CD4-positive, alpha-beta T cell treated with Interleukin-12 subunit alpha and Interleukin-12 subunit beta, for 1 hour (primary cell): ENCODE measurements at places on chromosomes 16 and 17.

GRCh38 chr16:88778271-88778525 is 6.8 kb downstream of the PIEZO1 start:
- DNase-seq = no peak

DNA sequence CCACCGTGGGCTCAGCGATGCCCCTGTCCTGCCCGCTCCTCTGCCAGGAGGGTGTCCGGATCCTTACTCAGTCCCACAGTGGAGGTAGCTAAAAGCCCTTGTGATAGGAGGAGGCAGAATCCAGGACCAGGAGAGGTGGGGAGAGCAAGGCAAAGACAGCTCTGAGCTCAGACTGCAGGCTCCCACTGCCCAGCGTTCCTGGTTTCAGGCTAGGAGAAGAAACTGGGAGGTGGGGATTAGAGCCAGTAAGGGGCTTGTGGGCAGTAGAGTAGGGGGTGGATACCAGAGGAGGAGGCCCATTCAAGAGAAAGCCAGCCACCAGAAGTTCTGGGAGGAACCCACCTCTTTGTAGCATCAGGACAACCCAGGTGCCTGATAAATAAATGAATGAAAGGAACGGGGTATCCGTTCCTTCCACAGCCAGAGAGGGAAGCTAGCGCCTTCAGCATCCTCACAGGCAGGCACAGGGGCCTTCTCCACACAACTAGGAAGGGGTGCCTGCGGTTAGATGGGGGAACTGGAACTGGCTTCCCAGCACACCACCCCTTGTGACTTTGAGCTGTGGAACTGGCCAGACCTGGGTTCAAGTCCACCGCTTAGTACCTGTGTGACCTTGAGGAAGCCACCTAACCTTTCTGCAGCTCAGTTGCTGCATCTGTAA is 2.3 kb downstream of the IL21R start:
- no peak for DNase-seq

DNA sequence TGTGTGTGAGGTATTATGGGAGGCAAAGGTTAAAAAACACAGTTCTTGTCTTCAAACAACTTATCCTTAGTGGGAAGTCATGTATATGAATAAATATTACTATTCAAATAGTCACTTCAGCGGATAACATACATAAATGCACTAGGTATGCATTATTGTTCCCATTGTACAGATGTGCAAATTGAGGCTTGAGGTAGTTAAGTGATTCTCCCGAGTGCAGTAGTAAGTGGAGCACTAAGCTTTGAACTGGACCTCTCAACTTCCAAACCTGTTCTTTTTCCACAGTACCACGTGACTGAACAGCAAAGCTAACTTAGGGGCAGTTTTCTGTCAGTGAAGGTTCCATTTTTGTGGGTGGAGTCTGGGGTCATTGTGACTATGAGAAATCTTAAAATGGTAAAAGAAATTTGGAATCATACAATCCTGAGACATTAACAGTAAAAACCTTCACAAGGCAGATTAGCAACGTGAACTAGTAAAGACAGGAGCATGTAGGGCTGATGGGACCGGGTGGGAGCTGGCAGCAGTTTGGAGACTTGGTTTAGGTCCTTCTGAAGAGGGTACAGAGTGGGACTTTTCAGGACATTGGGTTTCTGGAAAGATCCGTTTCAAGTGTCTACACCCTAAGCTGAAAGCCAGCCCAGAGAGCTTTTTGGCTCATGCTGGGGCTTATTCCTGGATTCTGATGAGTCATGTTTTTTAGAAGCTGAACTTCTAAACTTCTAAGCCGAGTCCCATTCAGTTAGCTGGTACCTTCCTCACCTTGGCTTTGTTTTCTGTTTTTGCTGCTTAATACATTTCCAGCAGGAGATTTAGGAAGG is 204.9 kb downstream of the PRKCA start:
- DNase-seq = no peak

DNA sequence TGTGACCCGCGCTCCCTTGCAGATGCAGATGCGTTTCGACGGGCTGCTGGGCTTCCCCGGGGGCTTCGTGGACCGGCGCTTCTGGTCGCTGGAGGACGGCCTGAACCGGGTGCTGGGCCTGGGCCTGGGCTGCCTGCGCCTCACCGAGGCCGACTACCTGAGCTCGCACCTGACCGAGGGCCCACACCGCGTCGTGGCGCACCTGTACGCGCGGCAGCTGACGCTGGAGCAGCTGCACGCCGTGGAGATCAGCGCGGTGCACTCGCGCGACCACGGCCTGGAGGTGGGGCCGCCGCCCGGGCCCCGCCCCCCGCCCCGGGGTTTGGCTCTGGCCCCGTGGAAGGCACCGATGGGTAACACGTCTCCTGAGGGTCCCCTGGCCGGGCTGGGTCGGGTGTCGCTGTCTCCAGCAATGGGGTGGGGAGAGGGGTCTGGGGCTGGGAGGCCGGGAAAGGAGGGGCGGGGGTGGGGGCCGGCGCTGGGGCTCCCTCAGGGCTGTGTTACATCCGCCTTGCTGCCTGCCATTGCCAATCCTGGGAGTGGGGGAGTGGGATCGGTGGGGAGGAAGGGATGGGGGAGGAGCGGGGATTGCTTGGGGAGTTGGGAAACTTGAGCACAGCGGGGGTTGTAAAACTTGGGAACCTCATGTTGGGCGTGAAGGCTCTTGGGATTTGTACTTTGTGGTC is 737 bp downstream of the NUDT16L1 start:
- DNase-seq = peak; percentile 60

DNA sequence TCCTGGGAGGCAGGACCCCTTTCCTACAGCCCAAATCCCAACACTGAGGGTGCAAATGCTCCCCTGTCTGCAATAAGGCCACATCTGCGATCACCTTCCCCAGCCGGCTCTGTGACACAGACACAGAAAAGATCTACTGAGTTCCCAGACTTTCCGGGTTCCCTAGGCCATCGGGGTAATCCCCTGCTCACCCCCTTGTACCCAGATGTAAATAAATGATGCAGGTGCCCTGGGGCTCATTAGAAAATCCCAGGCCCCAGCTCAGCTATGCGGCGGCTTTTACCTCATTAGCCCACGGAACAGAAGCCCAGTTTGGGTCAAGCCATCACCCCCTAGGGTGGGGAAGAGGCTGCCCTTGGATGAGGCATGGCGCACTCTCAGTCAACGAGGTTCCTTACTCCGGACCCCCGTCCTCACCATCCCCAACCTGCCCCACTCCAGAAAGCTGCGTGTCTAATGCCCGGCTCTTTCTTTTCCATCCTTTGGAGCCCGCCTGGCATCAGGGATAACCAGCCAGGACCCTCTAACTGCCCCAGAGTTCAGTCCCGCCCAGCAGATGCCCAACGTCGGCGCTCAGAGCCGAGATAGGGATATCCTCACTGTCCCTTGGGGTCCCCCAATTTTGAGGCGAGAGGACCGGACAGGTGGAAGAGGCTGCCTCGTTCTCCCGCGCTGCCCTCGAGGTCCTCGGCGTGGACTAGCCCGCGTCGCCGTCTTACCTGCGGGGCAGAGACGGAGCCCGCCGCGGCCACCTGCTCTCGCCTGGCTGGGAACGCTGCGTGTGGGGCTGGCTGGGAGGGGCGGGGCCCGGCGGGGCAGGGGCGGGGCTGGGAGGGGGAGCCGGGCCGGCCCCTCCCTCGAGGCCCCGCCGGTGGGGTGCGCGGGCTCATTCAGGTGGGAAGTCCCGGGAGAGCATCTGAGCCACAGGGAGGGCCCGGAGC is at the start of gene ZNF385C:
ZNF385C (minus strand) TSS at position 783 of the 941 bp plus-strand sequence. CDS start 35,417 bp downstream, outside the sequence.
- DNase-seq = peak; percentile 58

DNA sequence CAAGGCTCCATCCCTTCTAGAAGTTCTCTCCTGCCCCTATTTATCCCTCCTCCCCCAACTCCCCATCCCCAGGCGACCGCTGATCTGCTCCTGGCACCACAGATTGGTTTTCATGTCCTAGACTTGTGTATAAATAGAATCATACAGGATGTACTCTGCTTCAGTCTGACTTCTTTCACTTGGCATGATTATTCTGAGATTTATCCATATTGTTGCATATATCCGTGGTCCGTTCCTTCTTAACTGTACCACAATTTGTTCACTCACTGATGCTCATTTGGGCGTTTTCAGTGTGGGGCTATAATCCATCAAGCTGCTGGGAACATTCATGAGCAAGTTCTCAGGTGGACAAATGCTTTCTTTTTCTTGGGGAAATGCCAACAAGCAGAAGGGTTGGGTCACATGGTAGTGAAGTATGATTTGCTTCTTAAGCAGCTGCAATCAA is 23.9 kb downstream of the PITPNM3 start:
- DNase-seq = no peak

- peak; percentile 80 for DNase-seq
Observed at GRCh38 chr17:77086433-77087010, 54.2 kb upstream of the SEC14L1 start.

- DNase-seq = no peak
Observed at GRCh38 chr17:49198211-49198610, 12.2 kb downstream of the GNGT2 start.

GRCh38 chr17:21359483-21359840 is 16.7 kb upstream of the KCNJ12 start:
- no peak for DNase-seq

GRCh38 chr16:20247076-20247475 is 80.2 kb downstream of the GP2 start:
- no peak for DNase-seq

DNA sequence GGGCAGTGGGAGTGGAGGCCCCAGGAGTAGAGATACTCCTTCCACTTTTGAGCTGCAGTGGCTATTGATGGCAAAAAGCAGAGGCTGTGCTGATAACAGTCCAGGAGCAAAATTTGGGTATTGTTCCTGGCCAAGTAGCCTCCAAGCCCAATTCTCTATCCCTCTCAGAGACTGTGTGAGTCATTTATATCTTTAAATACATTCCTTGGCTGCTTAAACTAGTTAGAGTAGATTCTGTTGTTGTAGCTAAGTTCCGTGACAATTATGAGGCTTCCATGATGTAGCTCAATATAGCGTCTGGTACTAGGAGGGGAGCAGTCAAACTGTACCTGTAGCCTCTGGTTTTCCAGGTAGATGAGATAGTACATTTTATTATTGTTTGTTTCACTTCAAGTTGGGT is 19.9 kb upstream of the UBE2G1 start:
- DNase-seq = no peak

- DNase-seq = no peak
Observed at GRCh38 chr17:5823219-5823618, 238.9 kb upstream of the NLRP1 start.

GRCh38 chr16:69581297-69581696 is 15.5 kb downstream of the NFAT5 start:
- DNase-seq = no peak

DNA sequence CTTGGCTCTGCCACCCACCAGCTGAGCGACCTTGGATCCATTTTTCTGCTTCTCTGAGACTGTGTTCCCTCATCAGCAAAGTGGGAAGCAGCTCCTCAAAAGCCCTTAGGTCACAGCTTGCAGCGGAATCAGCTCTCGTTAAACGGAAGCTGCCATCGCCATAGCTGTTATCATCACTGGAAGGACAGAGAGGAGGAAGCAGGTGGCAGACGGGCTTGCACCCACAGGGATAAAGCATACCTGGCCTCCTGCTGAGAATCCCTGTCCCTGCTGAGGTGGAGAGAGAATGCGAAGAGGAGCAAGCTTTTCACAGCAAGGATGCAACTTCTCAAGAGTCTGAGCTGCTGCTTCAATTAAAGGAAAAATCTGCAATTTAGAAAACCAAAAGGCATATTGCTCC is 106.6 kb downstream of the CLEC16A start:
- DNase-seq = no peak

DNA sequence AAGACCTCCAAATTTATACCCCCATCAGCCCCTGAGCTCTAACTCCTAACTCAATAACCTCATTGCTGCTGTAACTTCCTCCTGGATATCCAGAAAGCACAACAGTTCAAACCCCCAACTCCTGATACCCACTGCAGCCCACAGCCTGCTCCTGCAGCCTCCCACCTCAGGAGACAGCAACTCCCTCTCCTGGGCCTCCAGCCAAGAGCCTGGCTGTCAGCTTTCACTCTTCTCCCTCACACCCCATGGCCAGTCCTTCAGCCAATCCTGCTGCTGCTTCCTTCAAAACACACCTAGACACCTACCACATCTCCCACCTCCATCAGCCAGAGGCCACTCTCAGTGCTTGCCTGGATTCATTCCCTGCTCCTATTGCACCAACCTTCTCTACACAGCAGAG is 5.4 kb downstream of the GINS2 start:
- no peak for DNase-seq

- no peak for DNase-seq
Observed at GRCh38 chr17:27209316-27209715, 84.6 kb upstream of the WSB1 start.

DNA sequence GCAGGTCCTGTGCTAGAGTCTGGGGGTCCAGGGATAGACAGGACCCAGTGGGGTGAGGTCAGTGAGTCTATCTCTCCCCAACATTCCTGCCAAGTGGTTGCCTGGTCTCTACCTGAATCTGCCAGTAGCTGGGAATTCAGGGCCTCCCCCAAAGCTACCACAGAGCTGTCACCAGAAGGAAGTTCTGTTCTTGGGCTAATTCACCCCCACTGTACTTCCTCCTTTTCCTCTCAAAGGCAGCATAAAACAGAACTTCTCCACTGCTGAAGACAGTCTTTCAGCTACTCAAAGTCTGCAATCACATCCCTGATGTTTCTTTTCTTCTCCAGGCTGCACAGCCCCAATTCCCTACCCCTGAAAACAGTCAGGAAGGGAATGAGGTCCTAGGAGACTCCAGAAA is 8.7 kb downstream of the CAMTA2 start:
- DNase-seq = no peak

- no peak for DNase-seq
Observed at GRCh38 chr17:64038331-64039105, 18.1 kb upstream of the ICAM2 start.

GRCh38 chr17:18213666-18214270 is 11.7 kb upstream of the LLGL1 start:
- no peak for DNase-seq
